ENCODE measurements at places on chromosomes 1 and 21.

GRCh38 chr1:219331424-219331823 is 157.7 kb downstream of the LYPLAL1 start:
- DNase-seq: no peak

- DNase-seq: no peak
Measured at GRCh38 chr1:17188889-17189631, 15.9 kb upstream of the PADI1 start.

GRCh38 chr1:72942008-72942407 is 659.7 kb upstream of the NEGR1 start:
- no peak for DNase-seq

- peak; percentile 70 for DNase-seq
Measured at GRCh38 chr1:176880955-176881595, 283.4 kb downstream of the ASTN1 start.

DNA sequence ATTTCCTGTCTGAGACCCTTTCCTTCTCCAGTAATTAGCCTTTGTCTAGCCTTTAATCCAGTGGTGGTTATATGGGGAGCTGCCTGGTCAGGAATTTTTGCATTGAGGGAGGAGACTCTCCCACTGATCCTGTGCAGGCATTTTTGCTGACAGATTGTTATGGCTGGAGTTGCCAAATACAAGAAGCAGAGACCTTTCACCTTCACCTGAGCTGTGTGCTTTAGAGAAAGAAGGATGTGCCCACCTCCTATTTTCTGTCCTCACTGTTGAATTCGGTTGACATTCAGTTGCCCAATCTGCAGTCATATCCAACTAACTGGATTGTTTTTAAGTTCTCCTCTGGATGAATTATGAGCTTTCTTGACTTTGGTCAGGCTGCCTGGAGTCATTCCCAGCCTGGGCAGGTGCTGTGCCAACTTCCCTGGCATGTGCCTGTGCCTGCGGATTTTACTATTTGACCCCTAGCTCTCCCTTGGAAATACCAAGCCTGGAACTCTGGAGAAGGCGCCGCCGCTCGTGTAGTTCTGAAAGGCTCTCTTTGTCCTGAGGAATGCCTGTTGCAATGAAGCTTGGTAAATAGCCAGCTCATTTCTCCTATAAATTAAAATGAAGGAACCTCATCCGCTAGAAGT is 143.9 kb downstream of the NOS1AP start:
- DNase-seq: no peak

DNA sequence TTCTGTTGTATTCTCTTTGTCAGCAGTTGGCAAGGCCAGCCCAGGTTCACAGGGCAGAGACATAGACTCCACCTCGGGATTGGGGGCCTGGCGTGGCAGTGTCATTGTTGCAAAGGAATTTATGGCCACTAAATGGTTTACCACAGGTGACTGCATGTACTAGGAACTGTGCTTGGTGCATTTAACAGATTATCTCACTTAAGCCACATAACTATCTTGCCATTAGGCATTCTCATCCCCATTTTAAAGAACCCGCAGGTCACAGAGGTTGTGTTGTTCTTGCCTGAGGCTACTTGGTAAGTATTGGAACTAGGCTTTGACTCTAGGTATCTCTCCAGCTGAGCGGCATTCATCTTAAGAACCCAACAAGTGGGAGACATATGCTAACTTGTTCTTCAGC is 9.7 kb downstream of the TLCD4 start:
- no peak for DNase-seq

- DNase-seq: no peak
Measured at GRCh38 chr21:28252928-28253327, 739.7 kb downstream of the LTN1 start.

DNA sequence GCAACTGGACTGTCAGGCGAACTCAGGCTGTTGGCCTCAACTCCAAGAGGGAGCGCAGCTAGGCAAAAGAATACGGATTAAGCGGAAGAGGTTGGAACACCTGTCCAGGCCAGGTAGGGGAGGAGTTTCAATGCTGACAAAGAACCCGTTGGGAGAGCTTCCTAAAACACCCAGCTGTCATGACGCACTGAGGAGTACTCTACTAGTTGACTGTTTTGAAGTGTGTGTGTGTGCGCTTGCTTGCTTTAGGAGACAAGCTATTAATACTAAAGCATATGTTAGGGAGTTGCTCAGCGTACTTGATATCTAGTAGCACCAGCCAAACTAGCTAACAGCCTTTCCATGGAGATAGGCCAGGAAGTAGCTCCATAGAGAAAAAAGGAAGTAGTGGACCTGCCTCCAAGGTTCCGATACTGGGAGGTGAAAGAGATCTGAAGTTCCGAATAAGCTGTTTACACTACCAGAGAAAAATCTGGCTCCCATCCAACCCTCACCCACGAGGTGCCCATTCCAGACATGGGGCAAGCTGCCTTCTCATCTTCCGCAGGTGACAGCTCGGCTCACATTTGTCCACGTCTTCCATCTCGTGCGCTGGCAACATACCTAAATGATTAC is 974 bp upstream of the FNBP1L start:
- peak; percentile 48 for DNase-seq

- DNase-seq: no peak
Measured at GRCh38 chr1:100087396-100087795, 45.3 kb downstream of the SASS6 start.

- DNase-seq: no peak
Measured at GRCh38 chr1:180909005-180909414, 3.7 kb upstream of the KIAA1614 start.

DNA sequence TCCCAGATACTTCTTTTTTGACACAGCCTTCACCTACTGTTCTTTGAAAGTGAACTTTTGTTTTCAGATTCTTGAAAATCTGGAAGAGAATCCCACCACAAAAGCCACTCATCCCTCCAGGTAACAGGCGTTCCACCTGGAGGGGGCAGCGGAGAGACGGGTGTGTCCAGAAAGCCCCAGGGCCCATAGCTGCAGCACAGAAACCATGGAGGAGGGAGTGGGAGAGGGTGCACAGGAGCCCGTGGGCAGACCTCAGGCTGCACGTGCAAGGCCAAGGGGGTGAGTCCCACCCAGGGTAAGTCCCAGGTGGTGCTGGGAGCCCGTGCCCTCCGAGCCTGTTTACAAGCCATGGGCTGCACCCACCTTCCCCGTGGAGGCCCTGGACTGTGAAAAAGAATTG is 86.5 kb downstream of the PSMG1 start:
- no peak for DNase-seq

DNA sequence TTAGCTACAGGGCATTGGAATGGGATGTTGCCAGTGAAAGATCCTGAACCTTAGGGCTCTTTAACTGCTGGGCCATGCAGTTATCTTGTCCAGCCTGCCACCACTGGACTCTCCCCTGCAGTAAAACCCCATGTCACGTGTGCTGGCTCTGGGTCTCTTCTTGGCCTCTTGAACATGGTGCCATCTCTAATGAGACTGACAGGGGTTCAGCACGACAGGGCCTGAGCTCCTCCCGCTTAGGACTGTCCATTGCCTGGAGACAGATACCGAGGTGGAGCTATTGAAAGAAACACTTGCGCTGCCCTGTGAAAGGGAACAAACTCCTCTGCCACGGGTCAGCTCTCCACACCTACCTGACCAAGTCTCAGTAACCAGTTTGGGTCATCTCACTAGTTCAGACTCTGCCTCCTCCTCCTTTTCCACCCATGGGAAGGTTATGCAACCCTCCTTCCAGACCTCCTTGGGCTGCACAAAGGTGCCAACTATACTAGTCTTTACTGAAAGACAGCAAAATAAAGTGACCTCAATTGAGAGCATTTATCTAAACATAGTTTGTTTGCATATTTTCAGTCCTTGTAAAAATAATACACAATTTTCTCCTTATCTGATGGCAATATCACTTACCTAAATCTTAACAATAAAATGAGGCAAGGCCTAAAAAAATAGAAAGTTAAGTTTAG is 66.0 kb downstream of the GNG12 start:
- DNase-seq: no peak

DNA sequence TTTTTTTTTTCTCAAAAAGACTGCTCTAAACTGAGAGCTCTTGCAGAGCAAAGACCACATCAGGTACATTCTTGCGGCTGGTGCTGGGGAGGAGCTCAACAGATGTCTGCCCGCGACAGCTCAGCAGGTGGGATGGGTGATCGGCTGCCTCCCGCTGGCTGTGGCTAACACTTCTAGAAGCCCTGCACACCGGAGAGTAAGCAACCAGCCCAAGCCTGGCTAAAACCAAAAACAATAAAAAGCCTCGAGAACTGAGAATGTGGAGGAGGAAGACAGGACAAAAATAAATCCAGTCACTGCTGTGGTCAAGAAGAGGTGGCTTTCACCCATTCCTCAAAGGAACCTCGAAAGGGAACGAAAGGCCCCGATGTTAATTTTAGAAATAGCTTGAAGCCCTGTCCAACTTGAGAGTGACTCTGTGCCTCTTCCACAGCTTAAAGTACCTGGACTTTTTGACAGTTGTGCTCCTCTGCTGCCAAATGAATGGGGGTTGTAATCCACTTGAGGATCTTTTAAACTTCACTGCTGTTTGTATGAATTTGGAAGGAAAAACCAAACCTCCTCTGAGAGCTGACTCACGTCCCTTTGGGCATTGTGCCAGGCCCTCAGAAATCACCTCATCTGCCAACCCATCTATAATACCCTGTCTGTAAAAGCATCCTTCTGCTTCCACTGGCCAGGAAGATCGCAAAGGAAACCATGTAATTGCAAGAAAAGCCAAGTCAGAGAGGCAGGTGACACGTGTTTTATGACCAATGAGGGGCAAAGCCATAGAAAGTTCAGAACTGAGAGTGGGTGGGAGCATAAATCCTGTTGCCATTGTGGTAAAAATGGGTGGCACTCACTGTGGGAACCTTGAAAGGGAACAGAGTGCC is 78.6 kb downstream of the KCNN3 start:
- peak; percentile 41 for DNase-seq

DNA sequence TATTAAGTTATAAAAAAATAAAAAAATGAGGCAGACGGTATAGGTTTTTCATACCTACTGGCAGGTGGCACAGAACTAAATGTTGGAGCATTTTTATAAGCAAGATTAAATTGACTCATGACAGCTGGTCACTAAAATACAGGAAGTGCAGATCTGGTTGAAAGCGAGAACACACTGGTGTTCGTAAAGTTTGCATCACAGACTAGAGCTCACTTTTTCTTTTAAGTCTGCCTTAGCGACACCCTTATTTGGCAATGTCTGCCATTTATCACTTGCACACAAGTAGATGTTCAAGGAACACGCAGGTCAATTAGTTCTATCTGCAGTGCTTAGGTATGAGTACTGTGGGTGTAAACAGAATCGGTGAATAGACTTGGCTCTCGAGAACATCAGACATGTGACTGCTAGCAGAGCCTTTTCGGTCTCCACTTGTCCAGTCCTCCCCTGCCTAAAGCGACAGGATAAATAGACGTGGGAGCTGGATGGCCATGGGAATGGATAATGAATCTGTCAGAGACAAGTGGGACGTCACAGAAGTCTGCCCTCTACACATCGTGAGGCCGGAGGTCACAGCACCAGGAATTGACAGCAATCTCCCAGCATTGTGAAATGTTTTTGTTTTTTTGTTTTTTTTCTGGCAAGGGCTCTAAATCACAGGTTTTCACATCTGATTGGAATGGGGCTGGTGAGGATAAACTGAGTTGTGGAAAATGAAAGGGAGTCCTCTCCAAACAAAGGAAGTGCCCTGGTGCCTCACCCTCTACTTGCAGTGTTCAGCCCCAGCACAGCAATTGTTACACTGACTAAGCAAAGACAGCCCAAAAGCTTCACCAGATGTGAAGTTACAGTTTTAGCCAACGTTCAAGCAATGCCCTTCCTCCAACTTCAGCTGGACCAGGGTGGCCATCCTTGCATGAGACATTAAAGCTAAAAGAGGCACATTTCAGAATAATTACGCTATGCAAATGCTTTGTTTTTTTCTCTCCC is 248.9 kb downstream of the NTNG1 start:
- no peak for DNase-seq

GRCh38 chr1:6012529-6013318 is 20.5 kb upstream of the NPHP4 start:
- no peak for DNase-seq

DNA sequence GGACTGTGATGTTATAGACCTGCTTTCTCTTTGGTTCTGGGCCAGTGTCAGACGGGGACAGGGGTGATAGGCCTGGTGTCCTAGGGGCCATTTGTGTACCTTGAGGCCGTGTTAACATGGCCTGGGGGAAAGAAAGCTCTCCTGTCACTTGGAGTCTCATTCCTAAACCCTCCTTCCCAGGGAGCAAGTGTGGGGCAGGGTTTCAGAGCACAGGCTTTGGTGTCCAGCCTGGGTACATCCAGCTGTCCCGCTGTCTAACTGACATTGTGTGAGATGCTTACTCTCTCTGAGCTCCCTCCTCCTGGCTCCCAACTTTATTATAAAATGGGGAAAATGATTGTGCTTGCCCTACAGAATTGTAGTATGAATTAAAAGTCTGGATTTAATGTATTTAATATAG is 32.6 kb upstream of the EPHA8 start:
- DNase-seq: no peak

DNA sequence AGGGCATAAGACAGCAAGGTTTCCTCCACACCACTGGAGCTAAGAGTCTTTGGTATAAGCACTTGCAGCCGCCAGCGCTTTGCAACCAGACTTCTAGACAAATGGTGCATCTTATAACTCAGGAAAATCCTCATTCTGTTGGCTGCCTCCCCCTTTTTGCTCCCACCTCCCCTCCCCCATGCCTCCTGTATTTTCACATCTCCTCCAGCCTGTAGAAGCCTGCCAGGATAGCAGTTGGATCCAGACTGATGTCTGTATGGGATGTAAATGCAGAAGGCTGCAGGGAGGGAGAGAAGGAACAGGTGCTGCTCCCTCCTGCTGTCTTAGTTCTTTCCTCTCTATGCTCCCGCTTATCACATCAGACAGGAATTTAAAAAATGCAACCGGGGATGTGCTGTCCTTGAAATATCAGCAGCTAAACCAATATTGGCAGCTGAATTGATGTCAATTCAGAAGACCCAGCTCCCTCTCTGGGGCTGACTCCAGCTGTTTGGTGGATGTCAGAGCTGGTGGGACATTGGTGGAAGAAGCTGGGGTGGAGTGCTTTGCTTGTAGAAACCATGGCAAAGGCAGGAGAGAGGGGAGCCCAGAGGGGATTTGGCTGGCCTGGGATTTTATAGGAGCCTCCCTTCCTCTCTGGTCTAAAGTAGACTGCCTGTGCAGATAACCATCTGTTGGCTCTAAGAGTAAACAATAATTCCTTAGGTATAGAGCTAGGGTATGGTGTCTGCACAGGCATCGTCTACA is 53.5 kb downstream of the NFASC start:
- no peak for DNase-seq

DNA sequence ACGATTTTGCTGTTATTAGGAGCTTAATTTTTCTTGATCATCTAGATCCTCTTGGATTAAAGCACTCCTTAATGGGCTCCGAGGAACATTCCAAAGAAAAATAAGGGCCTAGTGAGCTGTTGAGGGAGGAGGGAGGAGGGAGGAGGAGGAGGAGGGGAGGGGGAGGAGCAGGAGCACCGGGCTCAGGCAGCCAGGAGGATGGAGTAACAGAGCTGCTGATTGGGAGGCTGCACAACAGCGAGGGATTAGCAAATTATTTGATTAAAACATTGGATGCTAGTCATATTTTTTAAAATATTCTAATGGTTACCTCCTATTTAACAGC is 302.1 kb upstream of the RRP15 start:
- no peak for DNase-seq
